Posterior vena cava (tissue), 2 donors: ENCODE measurements at places on chromosomes 4 and X. TPM values are rescaled to one million over a fixed set of nuclear protein-coding genes. Genes with fewer than 3 reads are reported as not detected.

- no peak for DNase-seq
These were observed 8.5 kb downstream of the ANXA5 start for GRCh38 chr4:121688261-121688660.

DNA sequence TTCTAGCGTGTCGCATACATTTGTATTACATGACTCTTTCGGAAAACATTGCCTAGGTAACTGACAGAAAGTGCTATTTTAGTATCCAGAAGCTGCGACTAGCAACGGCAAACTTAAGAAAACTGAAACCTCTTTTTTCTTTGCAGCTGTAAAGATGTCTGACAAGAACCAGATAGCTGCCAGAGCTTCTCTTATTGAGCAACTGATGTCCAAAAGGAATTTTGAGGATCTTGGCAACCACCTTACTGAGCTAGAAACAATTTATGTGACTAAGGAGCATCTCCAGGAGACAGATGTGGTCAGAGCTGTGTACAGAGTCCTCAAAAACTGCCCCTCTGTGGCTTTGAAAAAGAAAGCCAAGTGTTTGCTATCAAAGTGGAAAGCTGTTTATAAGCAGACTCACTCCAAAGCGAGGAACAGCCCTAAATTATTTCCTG lies 9.4 kb downstream of the TCEANC start:
- DNase-seq = no peak

The MSN gene
- 478 TPM for total RNA-seq

GRCh38 chr4:42167709-42168108 lies 15.3 kb upstream of the BEND4 start:
- no peak for DNase-seq

The DIPK2B gene
- 32.2 TPM for total RNA-seq

- DNase-seq = peak; percentile 58
These were observed at the start of gene PPP2R2C for GRCh38 chr4:6472387-6473263. PPP2R2C (minus strand) TSS chr4:6472614; CDS start chr4:6472229, 385 bp downstream.

- peak; percentile 59 for DNase-seq
These were observed 9.8 kb upstream of the P2RY8 start for GRCh38 chrX:1546691-1547251.

The MTMR8 gene
- 5.2 TPM for total RNA-seq

- DNase-seq = no peak
These were observed 136.6 kb upstream of the FAM47B start for GRCh38 chrX:34805951-34806350.

The PAGE2B gene
- total RNA-seq = not detected

GRCh38 chr4:108867476-108867875 lies 104.6 kb upstream of the ETNPPL start:
- no peak for DNase-seq

GRCh38 chr4:26308568-26308967 lies 12.2 kb upstream of the RBPJ start:
- DNase-seq = no peak

DNA sequence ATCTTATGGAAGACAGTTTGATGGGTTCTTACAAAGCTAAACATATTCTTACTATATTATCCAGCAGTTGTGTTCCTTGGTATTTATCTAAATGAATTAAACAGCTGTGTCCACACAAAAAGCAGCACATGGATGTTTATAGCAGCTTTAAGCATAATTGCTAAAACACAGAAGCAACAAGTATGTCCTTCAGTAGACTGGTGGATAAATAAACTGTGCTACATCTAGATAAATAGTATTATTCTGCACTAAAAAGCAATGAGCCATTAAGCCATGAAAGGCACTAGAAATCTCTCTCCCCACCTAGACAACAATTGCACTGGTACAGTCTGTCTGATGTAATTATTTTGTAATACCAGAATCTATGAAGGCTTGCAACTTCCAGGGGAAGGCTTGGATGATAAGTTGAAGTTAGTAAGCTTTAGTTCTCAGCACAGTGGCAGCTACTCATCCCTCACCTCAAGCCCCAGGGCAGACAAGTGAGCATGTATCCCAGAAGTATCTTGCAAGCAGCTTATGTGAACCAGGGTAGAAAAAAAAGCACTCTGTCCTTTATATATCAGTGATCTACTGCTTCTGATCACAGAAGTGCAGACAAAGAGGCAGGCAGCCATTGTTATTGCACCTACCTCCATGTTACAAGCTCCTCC lies 36.9 kb downstream of the WDR17 start:
- DNase-seq = no peak

DNA sequence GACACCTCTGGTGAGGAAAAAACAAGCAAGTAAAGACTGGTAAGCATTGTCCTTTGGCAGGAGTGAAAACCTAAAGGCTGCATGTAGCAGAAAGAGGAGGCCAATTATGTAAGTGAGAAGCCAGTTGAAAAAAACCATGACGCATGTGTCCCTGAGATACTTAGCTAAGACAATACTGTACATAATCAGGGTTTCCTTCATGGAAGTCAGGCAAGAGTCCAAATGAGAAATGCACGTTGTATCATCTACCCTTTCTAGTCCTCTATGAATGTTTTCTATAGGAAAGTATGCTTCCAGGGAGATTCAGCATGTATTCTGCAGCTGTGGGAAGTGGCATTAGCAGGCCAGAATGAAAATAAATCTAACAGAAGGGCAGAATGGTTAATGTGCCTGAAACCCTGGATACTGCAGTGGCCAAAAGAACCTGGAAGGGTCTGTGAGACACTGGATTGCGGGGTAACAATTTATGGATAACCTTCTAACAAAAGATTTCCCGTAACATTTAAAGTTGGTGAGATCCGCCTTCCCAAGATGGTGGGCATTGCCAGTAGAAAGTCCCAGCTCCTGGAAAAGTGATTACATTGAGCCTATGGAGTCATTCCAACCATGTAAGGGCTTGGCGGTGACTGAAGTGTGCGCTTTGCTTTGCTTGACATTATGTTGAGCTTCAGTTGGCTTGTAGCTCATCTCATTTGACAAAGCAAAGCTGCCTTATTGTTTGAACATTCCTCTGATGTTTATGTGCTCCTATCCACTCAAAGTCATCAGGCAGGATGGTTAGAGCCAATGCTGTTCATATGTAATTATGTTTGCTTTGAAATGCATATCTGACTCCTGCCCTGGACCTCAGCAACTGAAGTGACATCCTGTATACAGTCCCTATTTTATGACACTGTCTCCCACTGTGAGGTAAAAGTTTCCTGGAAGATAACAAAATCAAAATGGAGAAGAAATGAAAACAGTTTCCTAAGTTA lies 200.4 kb downstream of the ARHGAP24 start:
- no peak for DNase-seq

The PAGE3 gene
- not detected for total RNA-seq
